ENCODE measurements at places on chromosomes 12 and 14. TPM values are rescaled to one million over a fixed set of nuclear protein-coding genes. Genes with fewer than 3 reads are reported as not detected.

DNA sequence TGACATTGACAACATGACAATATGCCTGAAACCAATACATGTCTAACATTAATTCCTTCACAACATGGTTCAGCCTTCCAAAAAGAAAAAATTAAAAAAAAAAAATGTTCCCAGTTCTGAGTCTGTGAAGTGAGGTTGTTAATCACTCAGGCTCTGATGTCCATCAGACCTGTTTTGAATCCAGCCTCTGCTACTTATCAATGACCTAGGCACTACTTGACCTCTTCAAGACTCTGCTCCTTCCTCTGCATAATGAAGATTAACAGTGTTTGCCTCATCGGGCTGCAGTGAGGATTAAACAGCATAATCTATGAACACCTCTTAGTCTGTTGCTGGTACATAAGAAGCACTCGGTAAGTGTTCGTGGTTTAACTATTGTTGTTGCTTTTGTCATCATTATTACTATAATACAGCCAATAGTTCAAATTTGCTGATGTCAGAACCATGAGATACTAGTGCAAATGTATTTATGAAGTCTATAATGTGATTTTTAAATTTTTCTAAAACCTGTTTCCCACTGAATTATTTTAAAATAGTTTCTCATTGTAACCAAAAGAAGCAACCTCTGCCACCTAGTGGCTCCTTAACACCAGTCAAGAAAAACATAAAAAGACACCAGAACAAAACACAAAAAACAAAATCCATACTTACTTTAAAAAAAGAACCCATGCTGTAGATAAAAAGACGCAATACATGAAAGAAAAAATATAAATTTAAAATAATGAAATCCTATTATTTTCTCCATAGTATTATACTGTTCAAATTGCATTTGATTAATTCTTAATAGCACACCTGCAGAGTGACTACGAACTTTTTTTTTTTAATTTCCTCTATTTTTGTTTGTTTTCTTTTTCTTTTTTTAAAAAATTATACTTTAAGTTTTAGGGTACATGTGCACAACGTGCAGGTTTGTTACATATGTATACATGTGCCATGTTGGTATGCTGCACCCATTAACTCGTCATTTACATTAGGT, 20.3 kb upstream of the TMX1 start:
- peak; percentile 70 for DNase-seq

DNA sequence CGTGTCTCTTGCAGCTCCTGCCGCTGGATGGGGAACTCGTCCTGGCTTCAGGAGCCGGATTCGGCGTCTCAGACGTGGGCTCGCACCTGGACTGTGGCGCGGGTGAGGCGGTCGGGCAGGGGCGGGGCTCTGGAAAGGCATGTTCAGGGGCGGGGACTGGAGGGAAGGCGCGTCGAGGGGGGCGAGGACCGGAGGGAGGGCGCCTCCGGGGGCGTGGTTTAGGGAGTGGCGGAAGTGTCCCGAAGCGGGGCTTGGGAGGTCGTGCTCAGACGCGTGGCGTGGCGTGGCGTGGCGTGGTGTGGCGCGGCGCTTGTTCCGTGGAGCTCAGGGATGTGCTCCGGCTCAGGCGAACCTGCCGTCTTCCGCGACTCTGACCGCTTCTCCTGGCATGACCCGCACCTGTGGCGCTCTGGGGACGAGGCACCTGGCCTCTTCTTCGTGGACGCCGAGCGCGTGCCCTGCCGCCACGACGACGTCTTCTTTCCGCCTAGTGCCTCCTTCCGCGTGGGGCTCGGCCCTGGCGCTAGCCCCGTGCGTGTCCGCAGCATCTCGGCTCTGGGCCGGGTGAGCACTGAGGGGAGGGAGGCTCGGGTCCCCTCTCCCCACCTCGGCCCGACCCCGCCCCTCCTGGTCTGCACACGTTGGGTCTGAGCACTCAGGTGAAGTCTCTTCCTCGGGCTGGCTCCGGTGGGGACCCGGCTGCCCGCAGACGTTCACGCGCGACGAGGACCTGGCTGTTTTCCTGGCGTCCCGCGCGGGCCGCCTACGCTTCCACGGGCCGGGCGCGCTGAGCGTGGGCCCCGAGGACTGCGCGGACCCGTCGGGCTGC, 6.2 kb downstream of the AMN start:
- DNase-seq, result peak; percentile 55

- peak; percentile 21 for DNase-seq
Measured at GRCh38 chr12:69000074-69000473, 67.1 kb upstream of the CPM start.

- no peak for DNase-seq
Measured at GRCh38 chr14:100636559-100636958, 49.3 kb upstream of the BEGAIN start.

- no peak for DNase-seq
Measured at GRCh38 chr14:90405755-90406154, 8.9 kb downstream of the CALM1 start.

- DNase-seq, result peak; percentile 44
Measured at GRCh38 chr12:95413576-95413975, 60.4 kb upstream of the METAP2 start.

GRCh38 chr12:16560273-16560672, 45.7 kb downstream of the LMO3 start:
- DNase-seq, result no peak

- no peak for DNase-seq
Measured at GRCh38 chr12:53191885-53192530, 11.3 kb upstream of the CSAD start.

DNA sequence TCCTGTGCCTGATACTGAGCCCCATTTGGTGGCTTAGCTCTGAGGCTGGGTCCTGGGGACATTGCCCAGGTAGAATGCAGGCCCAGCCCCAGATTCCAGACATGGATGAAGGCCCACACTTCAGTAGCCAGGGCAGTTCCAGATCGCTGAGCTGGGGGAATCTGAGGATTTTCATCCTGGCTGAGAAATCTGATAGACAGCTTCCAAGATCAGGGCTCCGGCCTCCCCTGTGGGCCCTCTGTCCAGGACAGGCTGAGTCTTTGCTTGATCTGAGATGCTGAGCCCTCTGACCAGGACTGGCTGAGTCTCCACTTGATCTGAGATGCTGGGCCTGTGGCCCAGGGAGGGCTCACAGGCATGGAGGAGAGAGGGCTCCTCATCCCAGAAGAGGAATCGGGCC, 3.3 kb upstream of the RASAL1 start:
- no peak for DNase-seq

DNA sequence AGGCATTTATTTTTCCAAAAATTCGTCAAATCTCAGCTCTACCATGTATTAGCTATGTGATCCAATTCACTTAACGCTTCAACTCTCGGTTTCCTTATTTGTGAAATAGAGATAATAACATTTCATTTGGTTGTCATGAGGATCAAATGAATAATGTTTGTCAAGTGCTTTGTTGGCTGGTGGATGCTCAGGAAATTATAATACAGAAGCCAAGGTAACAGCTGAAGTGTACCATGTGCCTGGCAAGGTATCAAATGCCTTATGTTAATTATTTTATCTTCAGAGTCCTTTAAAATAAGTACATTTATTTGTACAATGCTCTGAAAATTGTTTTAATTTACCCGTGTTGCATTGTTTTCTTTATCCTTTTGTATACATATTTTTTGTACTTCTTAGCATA, 6.1 kb upstream of the PRKCH start:
- DNase-seq, result no peak

GRCh38 chr12:130137040-130138018, 24.9 kb upstream of the FZD10 start:
- no peak for DNase-seq

Gene LRRK2
- total RNA-seq, result 7.0 TPM

Gene CYP27B1
- 0.86 TPM for total RNA-seq

Gene CCDC198
- not detected for total RNA-seq

Gene GPRC5A
- total RNA-seq, result 37.8 TPM

Gene RPL41
- 1,463 TPM for total RNA-seq
